MV-4-11 (cell line): ENCODE measurements at places on chromosomes 1 and 21.

GRCh38 chr1:211606332-211606913 is 27.5 kb upstream of the SLC30A1 start:
- DNase-seq, result peak; percentile 68

DNA sequence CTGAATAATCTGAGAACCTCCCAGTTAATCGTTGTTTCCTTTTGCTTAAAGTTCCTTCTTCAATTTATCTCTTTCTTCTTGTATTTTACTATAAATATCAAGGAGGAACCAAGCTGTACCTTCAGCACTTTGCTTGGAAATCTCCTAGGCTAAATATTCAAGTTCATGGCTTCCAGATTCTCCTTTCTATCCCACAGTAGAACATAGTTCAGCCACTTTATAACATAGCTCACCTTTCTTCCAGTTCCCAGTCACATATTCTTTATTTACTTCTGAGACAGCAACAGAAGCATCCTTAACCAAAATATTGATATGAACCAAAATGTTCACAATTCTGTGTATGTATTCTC is 11.0 kb downstream of the ZMYM4 start:
- DNase-seq, result no peak

GRCh38 chr1:169844941-169845608 is 48.6 kb downstream of the SCYL3 start:
- no peak for DNase-seq

- DNase-seq, result no peak
These were observed 150.9 kb upstream of the JUN start for GRCh38 chr1:58934706-58935105.

- no peak for DNase-seq
These were observed 4.5 kb downstream of the EFNA3 start for GRCh38 chr1:155083052-155083541.

GRCh38 chr1:10549904-10550664 is 75.3 kb downstream of the PEX14 start:
- DNase-seq, result no peak

DNA sequence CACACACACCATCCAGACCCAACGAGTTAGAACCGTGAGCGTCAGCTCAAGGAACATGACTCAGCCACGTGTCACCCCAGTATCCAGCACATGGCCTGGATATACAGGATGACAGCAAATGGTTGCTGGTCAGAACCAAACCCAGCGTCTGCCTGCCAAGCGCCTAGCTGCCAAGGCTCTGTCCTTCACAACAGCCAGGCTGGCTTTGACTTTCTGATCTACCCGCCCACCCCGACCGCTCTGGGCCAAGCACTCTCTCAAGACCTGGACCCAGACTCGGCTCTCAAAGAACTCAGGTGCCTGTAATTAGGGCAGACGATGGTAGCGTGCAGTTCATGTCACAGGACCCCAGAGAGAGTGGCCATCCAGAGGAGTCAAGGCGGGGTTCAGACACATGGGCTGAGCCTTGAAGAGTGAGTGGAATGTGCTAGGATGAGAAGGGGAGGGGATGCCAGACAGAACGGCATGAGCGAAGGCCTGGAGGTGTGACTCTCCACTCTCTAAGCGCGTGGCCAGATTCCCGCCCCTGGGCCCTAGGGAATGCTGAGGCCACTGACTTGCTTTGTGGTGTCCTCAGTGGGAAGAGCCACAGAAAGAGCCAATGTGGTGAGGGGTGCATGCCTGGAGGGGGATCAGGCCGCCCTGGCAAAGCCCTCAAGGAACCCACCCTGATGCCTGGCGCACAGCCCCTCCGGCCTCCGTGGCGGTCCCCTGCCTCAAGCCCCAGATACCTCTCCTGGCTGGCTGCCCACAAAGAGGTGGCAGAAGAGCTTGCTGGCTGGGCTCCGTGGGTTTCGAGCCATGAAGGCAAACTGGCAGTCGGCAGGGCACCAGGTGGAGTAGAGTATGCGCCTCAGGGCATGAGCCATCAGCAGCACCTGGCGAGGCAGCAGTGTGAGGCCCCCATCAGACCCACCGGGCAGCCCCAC is 7.0 kb downstream of the SH2D5 start:
- no peak for DNase-seq

DNA sequence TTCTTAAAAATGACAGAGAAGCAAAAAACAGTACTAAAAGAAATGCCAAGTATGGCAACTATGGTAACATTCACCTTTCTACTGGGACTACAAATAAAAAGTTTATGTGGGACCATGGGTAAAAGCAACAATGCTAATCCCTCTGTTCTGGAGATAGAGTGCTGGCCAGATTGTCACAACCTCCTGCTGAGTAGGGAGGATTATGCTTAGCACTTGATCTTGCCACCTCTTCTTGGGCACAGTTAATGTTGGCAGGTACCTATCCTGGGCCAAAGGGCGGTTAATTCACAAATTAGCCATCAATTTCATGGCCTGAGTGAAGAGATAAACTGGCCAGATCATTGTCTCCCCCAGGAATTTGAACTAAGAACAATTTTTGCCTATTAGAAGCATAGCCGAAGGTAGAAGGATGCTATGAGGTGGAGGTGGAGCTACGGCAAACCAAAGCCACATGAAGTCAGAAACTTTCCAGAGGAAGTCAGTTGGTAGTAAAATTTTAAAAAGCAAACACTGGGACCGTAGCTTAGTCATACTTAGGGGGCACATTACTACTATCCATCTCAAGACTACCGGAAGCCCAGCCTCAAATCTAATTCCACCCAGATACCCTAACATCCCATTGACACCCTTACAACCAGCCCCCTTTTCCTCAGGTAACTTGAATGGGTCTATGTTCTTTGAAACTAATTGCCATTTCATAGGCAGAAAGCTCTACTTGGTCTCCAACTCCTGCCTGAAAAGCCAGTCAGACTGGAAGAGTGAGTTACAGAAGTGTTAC is 2.7 kb downstream of the SCYL3 start:
- no peak for DNase-seq

DNA sequence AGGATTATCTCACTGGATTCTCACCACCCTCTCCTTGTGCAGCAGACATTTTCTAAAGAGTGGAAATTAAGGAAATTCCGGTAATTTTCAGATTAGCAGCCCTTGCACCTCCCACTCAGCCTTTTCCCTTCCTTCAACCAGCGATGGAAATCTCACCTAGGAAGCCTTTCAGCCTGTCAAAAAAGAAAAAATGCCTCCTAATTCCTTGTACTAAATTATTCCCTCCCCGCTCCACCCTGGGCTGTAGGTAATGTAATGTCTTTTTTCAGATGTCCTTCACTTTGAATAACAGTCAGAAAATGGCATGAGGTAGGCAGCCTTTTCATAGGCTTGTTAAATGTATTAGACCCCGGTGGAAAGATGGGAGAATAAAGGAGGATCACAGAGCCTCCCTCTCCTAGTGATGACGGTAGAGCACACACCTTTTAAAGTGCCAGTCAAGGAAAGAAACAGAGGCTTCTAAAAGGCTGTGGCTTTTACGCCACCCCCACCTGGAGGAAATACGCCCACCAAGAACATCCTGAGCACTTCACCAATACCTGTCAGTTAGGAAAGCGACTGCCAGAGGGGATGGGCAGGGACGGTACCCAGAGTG is 62.8 kb upstream of the NEK2 start:
- DNase-seq, result no peak

GRCh38 chr1:119310301-119310700 is 58.3 kb upstream of the HAO2 start:
- no peak for DNase-seq

DNA sequence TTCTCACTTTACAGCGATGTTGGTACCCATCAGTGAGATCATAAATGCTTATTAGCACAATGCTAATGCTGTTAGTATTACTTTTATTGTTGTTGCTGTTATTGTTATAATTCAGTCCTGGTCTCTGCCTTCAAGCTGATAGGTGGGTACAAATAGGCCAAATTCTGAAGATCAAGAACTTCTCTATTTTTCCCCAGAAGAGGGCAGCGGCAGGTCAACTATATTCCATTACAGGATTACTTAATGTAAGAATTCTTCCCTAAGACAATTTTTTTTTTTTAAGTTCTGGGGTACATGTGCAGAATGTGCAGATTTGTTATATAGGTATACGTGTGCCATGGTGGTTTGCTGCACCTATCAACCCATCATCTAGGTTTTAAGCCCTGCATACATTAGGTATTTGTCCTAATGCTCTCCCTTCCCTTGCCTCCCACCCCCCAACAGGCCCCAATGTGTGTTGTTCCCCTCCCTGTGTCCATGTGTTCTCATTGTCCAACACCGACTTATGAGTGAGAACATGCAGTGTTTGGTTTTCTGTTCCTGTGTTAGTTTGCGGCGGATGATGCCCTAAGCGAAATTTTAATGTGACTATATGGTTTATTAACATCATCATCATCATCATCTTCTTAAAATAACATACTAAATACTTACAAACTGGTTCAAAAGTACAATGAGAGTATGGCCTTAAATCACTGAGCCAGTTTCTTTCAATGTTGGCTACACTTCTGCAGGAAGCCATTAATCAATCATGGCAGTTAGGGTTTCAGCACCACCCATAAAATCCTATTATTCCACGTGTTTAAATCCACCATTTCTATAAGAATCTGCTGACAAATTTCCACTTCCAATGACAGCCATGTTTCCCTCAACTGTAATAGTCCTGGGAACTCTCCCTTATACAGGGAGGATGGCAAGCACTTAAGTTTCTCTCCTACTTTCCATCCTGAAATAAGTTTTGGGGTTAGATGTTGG is 19.2 kb downstream of the SLC19A2 start:
- peak; percentile 12 for DNase-seq

DNA sequence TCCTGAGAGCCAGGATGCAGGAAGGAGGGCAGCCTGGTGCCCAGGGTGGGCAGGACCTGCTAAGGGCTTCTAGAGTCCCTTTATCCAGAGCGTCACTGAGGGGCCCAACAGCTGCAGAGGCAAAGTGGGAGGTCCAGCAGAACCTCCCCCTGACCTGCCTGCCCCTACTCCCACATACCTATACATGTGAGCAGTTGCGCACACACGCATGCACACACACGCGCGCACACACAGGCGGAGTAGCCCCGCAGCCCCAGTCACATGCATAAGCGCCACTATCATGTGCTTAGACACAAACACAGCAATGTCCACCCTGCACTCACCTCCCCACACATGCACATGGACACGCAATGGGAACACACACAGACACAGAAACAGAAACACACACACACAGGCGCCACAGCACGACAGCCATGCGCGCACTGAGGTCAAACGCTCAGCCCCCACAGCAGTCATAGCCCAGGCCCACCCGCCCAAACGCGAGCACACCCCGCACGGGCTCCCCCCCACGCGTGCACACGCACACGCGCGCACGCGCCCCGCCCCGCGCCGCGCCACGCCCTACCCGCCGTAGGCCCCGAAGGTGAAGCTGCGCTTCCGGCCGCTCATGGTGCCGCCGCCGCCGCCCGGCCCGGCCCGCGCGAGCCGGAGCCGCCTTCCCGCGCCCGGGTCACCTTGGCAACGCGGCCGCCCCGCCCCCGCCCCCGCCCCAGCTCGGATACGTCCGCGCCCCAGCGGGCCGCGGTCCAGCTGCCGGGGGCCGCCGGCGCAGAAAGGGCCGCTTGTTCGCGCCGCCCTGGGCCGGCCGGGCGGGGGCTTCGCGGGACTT is 17.7 kb downstream of the RAP1GAP start:
- DNase-seq, result no peak

DNA sequence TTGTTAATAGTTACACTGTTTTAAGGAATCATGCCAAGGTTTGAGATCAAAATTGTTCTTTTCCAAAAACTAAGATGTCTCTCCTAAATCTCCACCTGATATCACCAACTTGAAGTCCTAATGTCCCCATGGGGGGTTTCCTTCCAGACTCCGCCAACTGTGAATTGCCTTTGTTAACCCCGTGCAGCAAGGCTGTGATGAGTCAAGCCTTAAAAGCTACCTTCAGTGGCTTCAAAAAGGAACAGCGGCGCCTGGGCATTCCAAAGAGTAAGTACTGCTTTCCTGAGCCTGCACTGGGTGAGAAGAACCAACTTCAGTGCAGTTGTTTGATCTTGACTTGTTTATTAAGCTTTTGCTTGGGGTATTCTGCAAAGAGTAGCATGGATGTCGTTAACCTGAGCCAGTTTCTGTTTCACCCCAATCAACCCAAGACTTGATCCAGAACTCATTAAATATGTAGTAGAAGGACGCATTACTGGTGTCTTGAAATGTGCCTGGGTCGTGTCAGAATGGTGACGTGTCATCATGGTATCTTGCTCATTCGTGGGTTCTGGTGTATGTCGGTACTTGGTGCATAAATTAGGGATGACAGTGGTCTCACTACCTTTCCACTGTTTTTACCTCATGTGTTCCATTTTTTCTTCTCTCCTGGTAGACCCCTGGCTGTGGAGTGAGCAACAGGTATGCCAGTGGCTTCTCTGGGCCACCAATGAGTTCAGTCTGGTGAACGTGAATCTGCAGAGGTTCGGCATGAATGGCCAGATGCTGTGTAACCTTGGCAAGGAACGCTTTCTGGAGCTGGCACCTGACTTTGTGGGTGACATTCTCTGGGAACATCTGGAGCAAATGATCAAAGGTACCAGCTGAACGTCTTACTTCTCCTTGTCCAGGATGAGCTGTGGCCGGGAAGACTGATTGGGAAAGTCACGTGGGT is 8.7 kb downstream of the ETS2 start:
- DNase-seq, result no peak

DNA sequence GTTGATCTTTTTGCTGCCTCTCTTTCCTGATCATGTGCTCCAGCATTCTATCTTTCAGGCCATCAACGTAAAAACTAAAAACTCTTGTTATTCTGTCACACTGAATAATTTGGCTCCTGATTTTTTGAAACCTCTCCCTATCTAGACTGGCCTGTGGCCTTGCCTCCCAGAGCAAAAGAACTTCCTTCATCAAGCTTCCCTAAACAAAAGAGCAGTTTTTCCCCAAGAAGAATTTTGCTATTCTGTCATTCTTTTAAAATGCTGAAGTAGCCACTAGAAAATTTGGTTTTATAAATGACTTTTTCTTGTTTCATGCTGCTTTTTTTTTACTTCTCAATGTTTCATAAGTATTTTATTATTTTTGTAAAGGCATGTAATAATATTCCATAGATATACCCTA is 37.1 kb upstream of the CR2 start:
- no peak for DNase-seq

DNA sequence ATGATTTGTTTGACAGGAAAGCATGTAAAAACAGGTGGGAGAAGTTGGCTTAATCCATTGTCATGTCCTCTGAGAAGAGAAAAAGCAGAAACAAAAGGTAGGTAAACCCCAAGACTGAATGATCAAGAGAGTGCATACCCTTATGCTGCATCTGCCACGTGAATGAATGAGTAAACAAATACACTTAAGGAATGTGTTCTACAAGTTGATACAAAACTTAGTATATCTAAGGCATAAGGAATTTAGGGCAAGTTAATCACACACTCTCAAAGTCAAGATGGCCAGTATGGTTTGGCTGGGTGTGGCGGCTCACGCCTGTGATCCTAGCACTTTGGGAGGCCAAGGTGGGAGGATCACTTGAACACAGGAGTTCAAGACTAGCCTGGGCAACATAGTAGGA is 34.2 kb downstream of the HMCN1 start:
- DNase-seq, result no peak

- no peak for DNase-seq
These were observed 586.3 kb downstream of the LRRIQ3 start for GRCh38 chr1:73611681-73612080.
